Keratinocyte (primary cell): ENCODE measurements at places on chromosomes 7 and 10. TPM values are rescaled to one million over a fixed set of nuclear protein-coding genes. Genes with fewer than 3 reads are reported as not detected.

The POLD2 gene
- polyA plus RNA-seq = 140 to 158 TPM (median 152 TPM) in 3 replicates

The ZNF679 gene
- polyA plus RNA-seq = not detected in 3 replicates

- H3K4me3 ChIP-seq = no peak overlapping the region
- H3K27ac ChIP-seq = no peak overlapping the region
- DNase-seq = no peak
- H3K36me3 ChIP-seq = no peaks in the 10 kb centered on the region
Observed at GRCh38 chr10:82814635-82815034, 939.6 kb downstream of the NRG3 start.

GRCh38 chr10:133396035-133396624 is 2.2 kb downstream of the MTG1 start:
- H3K4me3 ChIP-seq = no peak overlapping the region
- no peaks in the 10 kb centered on the region for H3K27me3 ChIP-seq
- H3K27ac ChIP-seq = no peak overlapping the region
- DNase-seq = no peak
- H3K36me3 ChIP-seq = peaks cover 33% of the 10 kb centered on the region

DNA sequence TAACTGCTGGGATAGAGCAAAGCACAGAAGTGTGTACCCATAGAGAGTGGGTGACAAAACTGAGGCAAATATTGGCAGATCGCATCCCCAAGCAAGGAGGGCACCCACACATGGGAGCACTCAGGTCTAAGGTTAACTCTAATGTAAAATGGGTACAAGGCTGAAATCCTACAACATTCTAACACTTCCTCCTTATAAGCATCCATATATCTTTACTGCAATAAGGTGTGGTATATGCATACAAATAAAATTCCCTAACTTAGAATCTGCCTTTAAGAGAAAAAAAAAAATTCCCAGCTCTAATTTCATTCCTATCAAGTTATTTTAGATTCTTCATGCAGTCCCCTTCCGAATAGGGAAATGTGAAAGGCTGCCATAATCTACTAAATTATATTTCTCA is 18.7 kb downstream of the EIF3A start:
- peaks cover 42% of the 10 kb centered on the region for H3K36me3 ChIP-seq
- H3K27me3 ChIP-seq = no peaks in the 10 kb centered on the region
- no peaks in the 10 kb centered on the region for H3K4me1 ChIP-seq
- no peak for DNase-seq

GRCh38 chr10:102776779-102777456 is 33.2 kb downstream of the WBP1L start:
- H3K27me3 ChIP-seq = no peaks in the 10 kb centered on the region
- H3K27ac ChIP-seq = peak overlapping the region; percentile 96
- peaks cover 1% of the 10 kb centered on the region for H3K36me3 ChIP-seq
- H3K4me1 ChIP-seq = peaks cover 94% of the 10 kb centered on the region
- peak overlapping the region; percentile 57 for H3K4me3 ChIP-seq

DNA sequence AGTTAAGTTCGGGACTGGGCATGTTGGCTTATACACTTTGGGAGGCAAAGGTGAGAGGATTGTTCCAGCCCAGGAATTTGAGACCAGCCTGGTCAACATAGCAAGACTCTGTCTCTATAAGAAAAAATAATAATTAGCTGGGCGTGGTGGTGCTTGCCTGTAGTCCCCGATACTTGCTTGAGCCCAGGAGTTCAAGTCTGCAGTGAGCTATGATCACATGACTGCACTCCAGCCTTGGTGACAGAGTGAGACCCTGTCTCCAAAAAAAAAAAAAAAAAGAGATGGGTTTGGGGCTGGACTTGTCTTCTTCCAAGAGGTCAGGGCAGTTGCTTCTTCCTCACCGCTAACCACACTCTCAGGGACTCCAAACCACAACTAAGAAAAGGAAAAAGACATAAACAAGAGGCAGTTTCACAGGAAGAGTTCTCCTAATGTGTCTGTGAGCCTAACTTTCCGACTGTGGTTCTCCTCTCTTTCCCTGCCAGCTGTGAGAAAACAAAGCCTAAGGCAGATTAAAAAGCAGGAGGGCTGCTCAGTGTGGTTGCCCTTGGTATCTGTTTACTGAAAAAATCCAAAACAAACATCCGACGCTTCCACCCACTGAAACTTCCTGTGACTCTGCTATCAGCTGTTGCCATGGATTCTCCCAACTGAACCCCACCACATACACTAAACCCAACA is 2.4 kb upstream of the SERPINE1 start:
- peaks cover 45% of the 10 kb centered on the region for H3K4me1 ChIP-seq
- peaks cover 11% of the 10 kb centered on the region for H3K36me3 ChIP-seq
- H3K27ac ChIP-seq = peak overlapping the region; percentile 80
